ENCODE measurements at places on chromosomes 3 and 15.

GRCh38 chr15:25671132-25671531 lies 192.0 kb downstream of the ATP10A start:
- DNase-seq = no peak

DNA sequence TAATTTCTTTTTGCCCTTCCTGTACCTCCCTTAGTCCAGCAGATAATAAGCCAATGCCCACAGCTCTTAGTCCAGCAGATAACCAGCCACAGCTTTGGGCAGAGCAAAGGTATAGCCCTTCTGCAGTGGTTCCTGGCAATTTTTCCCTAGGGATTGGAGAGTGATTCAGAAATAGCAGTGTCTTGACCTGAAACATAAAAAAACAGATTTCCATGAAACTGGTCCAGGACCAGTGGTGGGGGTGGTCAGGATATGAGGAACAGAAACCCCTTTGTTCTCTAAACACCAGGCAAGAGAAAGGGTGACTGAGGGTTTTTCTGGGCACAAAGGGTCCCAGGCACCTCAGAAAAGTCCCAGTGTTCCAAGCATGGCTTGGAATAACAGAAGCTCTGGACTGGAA lies 103.4 kb downstream of the ARRDC4 start:
- no peak for DNase-seq

- DNase-seq = no peak
Observed at GRCh38 chr3:192372616-192373015, 354.7 kb downstream of the FGF12 start.

DNA sequence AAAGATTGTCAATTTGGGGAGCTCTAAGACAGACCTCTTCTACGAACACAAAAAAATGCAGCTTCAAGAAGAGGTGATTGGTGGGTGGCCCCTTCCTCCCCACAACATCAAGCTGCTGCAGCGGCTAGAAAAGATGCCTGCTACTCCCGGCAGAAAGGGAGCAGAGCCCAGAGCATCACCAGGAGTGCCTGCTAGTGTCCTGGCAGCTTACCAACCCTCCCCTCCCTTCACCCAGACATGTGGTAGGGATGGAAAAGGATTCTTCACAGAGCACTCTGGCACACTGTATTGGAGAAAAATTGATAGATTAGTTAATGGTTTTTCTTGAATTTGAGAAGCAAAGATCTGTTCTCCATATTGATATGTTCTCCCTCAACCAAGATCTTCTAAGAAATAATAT lies 10.8 kb downstream of the IP6K1 start:
- no peak for DNase-seq

- DNase-seq = peak; percentile 26
Observed at GRCh38 chr3:32237670-32238452, 619 bp upstream of the CMTM8 start.

DNA sequence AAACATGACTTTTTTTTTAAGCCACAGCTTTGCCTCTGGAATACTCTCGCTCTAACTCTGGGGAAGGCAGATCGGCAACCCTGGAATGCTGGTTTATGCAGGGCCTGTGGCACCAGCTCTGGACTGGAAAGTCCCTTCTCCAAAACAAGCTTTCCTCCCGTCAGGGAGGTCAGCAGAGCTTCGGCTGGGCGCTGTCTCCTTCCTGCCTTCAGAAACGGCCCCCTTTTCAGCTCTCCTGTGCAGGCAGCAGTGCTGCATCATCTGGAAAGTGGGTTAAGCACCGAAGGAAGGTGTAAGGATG lies 42.7 kb upstream of the SKOR1 start:
- peak; percentile 35 for DNase-seq

DNA sequence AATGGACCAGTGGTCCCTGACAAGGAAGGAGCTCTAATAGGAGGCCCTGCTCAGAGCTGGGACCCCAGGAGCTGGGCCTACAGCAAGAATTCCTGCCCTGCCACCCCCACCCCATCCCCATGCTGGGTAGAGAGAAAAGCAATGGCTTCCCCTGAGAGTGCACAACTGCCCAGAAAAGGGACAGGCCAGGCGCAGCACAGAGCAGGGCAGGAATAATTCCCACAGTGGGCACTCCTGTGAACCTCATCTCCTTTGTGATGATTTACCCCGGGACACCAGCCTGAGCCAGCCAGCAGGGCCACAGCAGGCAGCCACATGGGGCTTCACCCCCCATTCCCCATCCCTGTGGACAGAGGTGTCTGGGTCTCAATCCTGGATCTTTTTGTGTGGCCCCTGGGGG lies 104.0 kb upstream of the IQSEC1 start:
- no peak for DNase-seq

DNA sequence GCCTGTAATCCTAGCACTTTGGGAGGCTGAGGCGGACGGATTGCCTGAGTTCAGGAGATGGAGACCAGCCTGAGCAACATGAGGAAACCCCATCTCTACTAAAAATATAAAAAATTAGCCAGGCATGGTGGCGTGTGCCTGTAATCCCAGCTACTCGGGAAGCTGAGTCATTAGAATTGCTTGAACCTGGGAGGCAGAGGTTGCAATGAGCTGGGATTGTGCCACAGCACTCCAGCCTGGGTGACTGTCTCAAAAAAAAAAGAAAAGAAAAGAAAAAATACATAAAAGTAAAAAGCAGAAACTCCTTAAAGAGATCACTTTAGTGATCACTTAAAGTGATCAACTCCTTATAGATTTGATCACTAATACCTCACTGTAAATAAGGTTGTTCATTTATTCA lies 78.0 kb downstream of the GMPS start:
- no peak for DNase-seq

DNA sequence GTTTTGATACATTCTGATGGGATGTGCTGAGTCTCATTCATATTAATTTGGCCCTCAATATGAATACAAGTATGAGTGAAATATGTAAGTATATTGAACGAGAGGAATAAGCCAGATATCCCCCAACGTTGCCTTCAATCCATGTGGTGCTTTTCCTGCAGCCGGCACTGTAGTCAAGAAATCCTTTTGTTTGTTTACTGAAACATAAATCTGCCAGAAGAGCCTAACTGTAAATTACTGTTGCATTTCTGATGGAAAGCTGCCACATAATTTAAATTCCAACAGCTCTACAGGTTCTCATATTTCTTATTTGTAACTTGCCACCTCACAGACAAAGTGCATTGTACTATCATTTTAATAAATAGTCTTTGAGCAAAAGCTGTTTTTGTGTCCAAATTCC lies 314.0 kb downstream of the KBTBD8 start:
- no peak for DNase-seq

DNA sequence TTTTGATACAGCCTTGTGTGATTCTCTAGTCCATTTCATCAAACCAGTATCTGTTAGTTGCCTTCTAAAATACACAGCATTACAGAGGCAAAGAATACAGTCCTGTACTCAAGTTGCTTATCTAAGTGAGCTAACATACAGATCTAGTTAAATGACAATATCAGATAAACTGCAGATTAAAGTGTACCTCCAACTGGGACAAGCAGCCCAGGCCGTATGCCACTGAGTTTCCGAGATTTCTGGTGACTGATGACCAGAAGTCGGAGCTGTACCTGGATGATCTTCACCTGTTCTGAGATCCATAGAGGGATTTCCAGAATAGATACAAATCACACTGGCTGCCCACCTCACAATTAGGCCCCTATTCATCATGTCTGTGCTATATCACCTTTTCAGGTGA lies 6.3 kb upstream of the TRIM59 start:
- DNase-seq = no peak

All from lung microvascular endothelial cell (primary cell).